ENCODE measurements at places on chromosomes 6 and 20. TPM values are rescaled to one million over a fixed set of nuclear protein-coding genes. Genes with fewer than 3 reads are reported as not detected.

DNA sequence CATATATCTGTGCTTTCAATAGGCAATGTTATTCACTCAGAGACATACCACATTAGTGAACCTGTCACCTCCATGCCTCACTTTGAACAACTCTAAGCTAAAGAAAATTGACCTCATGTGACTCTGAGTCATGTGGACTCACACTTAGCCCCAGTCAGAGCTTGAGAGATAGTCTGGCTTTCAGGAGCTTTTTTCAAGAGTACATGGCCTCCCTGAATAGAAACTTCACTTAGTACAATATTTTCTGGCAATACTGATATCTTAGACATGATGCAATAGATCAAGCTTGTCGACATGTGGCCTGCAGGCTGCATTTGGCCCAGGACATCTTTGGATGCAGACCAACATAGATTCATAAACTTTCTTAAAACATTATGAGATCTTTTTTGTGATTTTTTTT is 8.5 kb downstream of the SPTLC3 start:
- no peak for DNase-seq

GRCh38 chr20:10510216-10510615 is 75.1 kb downstream of the SLX4IP start:
- no peak for DNase-seq

DNA sequence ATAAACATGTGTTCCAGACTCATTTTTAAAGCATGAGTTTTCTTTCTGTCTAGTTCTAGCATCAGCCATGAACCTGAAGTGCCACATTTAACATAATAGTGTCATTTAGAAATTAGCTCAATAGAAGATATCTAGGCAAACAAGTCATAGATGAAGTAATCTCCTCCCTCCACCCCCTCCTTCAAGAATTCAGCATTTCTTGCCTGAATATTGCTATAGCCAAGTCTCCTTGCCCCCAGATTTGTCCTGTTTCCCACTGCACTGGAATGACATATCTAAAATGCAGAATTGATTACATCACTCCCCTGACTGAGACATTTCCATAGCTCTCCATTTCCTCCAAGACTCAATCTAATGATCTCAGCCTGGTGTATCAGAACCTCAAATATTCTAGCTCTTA is 134.9 kb upstream of the BACH2 start:
- no peak for DNase-seq

DNA sequence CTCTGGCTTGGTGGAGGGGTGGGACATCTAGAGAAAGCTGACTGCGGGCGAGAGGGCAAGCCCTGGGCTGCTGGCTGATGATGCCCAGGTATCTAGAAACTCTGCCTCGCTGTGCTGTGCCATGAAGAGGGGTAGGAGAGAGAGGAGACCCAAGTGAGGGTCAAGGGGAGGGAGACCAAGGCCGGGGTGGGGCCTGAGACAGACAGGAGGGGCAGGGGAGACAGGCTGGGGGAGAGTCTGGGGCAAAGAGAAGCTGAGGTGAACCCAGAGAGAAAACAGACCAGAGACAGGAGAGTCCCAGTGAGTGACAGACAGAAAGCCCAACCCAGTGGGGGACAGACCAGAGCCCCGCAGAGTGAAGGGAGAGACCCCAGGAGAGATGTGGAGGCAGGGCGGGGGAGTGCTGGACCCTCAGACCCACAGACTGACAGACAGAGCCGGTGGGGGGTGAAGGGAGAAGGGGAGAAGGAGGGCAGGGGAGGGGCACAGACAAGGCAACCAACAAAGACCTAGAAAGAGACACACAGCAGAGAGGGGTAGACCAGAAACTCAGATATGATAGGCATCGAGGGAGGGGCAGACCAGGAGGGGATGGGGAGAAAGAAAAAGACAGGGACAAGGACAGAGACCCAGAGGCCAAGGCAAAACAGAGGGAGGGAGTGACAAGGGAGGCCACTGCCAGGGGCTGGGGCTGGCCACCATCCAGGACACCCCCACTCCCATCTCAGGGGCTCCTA is 5.9 kb downstream of the TEAD3 start:
- DNase-seq = no peak

DNA sequence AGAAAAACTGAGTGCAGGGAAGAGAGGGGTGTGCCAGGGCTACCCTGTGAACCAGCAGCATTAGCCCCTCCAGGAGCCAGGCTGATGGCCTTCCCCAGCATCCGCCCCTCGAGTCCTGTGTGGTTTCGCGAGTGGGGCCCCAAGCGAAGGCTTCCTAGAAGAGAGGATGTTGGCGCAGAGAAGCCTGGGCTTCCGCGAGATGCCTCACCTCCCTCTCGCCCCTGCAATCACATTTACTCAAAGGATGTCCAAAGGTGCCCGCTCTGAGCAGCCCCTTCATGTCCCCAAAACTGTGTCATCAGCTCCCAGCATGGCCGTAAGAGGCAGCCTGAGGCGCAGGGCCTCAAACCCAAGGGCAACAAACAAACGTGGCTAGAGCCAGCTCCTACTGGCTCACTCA is 111.7 kb downstream of the PREX1 start:
- DNase-seq = no peak

DNA sequence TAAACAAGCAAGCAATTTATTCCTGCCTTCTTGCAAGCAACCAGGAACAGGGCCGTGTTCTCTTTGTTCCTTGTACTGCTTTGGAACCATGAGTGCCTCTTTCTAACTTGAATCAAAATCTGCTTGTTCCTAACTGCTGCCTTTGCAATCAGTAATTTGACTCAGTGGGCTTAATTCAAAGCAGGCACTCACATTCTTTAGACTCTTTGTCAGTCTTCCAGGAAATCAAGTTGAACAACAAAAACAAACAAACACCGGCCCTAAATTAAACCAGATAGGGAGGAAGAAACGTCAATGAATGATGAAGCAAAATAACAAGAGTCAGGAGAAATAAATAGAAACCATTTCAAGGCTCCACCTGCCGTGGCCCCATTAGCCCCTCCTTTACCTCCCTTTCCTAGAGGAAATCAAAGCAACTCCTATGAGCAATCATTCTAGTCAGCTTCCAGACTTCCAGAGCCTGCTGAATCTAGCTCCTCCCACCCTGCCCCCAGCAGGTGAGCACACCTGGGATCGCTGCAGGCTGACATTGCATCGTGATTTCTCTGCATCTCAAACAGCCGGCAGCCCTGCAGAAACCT is 582.2 kb upstream of the FLRT3 start:
- DNase-seq = peak; percentile 53

DNA sequence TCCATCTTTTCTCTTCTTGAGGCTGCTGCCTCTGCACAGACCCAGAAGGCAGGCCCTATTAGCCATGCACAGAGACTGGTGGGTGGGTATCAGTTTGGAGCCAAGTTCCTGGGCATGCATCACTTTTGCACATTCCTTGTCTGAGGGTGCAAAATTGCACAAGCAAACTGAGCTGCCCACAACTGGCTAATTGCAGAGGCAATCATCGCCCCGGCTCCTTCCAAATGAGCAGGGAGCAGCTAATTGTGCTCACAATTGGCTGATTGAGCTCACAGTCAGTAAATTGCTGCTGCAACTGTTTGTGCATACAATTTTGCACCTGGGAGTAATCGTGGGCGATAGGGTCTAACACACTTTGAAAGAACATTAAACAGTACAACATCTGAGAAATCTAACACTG is 511.4 kb downstream of the DHX35 start:
- DNase-seq = no peak

GRCh38 chr20:47019121-47019824 is 124.6 kb downstream of the EYA2 start:
- DNase-seq = no peak

- no peak for DNase-seq
Observed at GRCh38 chr6:54003316-54003715, 107.9 kb upstream of the MLIP start.

DNA sequence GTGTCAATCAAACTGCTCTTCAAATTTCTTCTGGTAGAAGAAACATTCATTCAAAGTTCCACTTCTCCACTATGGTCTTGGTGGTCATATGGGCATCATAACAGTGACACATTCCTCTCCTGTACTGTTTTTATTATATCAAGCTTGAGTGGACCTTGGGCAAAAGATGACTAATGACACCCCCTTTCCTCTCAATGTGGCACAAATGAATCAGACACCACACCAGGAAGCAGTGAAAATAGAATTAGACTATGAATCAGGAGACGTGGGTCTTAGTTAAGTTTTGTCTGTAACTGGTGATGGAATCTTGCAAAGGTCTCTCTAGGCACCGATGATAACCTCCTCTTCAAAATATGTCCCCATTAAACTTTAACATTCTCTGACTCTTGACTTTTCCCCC is 9.0 kb upstream of the NRSN1 start:
- DNase-seq = no peak

DNA sequence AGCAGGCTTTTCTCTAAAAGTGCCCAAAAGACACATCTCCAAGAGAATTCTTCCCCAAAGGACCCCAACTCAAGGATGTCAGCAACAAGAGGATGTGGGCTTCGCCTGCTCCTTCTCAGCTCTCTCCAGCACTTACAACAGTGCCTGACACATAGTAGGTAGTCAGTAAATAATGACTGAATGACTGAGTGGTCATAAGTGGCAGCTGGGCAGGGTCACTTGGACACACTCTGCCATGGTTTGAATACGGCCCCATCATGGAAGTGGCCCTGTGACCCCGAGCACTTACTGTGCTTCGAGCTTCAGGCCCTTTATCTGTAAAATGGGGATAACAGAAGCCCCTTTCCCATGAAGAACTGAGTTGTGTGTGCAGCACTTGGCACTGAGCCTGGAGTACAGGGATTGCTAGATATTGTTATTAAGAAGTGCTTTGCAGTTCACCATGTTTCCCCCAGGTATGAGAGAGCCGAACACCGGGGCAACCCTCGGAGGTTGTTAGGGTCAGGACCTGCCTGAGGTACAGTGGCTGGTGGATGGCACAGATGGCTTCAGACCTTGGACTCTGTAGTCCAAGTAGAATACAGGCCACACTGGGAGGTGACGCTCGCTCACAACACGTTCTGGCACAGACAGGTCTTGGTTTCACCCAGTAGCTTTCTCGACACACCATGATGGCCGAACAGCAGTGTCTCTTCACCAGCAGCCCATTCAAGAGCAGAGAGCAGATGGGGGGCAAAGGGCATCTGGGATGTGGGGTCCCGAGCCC is 56.0 kb downstream of the NOL4L start:
- no peak for DNase-seq

- DNase-seq = no peak
Observed at GRCh38 chr6:128641703-128642102, 121.3 kb upstream of the PTPRK start.

- DNase-seq = no peak
Observed at GRCh38 chr6:118993803-118994251, 58.9 kb upstream of the MCM9 start.

DNA sequence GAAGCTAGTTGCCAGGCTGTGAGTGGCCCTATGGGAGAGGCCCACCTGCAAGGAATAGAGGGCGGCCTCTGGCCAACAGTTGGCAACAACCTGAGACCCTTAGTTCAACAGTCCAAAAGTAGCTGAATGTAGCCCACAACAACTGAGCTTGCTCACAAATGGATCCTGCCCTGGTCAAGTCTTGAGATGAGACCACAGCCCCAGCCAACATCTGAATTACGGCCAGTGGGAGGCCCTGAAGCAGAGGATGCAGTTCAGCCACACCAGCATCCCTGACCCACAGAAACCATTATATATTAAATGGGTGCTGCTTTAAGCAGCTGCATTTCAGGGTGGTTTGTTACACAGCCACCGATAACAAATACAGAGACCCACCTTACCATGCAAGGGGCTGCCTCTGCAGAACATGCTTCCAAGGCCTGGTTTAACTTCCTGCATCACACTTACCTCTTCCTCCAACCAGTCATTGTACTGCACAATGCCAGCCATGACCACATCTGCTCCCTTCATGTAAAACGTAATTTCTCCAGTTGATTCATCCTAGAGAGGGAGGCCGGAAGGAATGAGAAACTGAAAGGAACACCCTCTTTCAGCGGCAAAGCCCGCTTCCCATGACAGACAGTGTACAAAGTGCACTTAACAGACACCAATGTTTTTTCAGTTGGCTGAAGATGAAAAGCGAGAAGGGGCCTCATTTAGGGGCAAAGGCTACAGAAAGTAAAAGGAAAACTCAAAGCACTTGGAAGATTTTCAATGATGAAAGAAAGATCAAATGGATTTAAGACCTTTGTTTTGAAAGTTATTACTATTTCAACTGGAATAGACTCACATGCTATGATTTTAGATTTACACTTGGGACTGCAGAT is 86.2 kb upstream of the NFATC2 start:
- DNase-seq = no peak

DNA sequence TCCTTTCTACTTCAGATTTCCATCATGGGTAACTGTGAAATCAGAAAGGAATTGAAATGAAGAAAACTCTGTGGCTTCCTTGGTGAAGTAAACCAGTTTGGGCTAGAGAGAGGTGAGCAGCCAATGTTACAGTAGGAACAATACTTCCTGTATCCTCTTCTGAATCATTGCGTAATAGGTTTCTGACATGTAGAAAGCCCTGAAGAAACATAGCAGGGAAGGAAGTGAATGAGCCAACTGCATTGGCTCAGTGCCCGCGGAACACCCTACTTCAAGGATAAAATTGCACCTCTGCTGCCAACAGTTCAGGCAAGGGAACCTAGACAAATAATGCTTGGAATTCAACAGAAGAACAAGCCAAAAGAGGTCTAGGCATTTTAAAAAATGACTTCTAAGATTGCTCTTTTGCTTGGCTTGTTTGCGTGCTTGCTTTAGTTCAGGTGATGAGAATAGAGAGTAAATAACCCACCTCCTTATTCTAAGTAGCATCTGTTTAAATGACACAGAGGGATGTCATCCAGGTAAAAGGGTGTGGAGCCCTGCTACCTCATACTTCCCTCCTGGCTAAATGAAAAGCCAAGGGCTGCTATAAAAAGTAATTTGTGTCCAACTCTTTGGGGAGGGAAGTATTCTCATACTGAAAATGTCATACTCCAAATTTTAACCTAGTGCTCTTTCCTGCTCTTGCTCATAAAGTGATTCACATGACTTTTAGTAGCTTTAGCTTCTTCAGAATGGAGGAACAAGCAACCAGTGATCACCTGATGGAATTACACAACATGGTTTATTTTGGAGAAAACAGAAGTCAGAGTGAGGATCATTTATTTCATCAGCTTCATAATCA is 30.0 kb upstream of the AKIRIN2 start:
- DNase-seq = peak; percentile 90

DNA sequence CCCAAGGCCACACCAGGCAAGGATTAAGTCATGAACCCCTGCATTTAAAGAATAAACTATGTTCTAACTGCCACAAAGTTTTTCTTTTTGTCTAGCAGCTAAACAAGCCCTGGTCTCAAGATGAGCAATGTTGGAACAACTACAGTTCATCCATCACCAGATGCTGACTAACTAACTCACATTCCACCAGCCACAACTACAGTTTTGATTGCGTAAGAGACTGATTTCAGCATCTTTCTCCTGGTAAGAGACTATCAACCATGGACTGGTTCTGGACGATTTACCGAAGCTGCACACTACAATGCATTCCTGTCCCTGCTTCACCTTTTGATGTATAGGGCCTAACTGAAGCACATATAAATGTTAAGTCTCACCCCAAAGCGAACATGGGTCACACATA is 43.0 kb downstream of the F13A1 start:
- DNase-seq = no peak

Gene ULBP2
- total RNA-seq = 4.4 TPM

Gene LY6G6D
- not detected for total RNA-seq

Gene TMEM151B
- total RNA-seq = not detected

Gene PDYN
- not detected for total RNA-seq

Gene GHRH
- total RNA-seq = not detected

Gene CLPSL2
- not detected for total RNA-seq

Gene TBXT
- not detected for total RNA-seq

All from PC-9 (cell line).